AG09309 (cell line): ENCODE measurements at places on chromosomes 11 and 22.

DNA sequence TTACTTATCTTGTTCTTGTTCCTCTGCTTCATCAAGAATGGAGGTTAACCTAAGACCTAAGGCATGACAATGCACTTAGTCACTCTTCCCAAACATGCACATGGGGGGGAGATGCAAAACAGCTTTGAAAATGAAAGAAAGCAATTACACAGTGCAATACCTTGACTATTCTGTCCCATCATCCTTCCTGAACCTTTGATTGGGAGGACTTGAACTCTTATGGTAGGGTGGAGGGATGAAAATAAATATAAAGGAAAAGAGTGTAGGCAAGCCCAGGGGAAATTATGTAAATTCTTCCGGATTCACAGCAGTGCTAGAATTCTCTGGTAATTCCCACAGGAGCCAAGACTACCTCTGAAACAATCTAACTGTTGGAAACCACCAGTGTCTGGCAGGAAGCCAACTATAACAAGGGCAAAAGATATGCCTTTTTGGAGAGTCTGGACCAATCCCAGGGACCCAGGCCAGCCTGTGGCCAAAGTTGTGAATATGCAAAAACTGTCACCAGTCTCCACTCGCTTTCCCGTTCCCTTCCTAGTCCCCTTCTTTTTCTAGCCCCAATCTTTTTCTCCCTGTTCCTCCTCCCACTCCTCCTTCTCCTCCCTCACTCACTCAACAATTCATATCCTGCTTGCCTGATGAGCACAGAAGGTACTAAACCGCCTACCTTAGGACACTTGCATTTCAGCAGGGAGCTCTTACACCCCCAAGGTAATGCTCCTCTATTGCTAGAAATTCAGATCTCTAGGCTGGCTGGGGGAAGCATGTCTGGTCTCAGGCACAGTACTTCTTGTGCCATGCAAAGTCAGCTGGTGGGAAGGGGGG is 2.5 kb upstream of the RCN1 start:
- peak; percentile 55 for DNase-seq

DNA sequence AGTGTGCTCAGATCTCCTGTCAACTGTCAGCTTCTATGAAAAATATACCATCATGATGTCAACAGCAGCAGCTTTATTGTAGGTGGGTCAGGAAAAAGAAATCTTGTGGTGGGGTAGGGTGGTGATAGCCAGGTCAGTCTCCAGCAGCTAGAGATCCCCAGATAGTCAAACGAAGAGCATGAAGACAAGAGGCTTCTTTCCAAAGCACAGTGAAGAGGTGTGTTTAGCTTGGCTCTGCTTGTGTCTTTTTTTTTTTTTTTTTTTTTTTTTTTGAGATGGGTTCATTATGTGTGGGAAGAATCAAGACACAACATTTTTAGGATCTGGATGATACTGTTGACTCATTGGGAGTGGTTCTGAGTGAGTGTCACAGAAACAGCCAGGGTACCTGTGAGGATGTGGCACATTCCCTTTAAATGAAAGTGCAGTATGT is 1075.5 kb downstream of the NTM start:
- DNase-seq, result no peak

DNA sequence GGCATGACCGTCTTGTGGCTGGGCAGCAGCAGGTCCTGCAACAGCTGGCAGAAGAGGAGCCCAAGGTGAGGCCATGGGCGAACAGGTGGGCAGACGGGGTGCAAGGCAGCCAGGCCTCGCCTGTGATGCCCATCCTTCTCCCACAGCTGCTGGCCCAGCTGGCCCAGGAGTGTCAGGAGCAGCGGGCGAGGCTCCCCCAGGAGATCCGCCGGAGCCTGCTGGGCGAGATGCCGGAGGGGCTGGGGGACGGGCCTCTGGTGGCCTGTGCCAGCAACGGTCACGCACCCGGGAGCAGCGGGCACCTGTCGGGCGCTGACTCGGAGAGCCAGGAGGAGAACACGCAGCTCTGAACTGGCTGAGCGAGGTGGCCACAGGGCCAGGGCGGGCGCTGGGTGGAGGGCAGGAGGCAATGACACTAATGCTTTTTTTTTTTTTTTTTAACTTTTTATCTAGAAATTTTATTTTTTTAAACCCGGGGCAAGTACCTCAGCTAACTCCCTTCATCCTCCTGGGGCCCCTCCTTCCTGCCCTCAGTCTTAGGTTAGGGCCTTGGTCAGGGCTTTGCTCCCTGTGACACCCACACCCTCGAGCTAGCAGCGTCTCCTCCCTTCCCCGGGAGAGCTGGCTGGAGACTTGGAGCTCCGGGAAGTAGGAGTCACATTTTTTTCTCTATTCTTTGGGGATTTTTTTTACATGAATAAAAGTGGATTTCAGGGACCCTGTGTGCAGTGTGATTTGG is 16.0 kb downstream of the PLCB3 start:
- no peak for DNase-seq

DNA sequence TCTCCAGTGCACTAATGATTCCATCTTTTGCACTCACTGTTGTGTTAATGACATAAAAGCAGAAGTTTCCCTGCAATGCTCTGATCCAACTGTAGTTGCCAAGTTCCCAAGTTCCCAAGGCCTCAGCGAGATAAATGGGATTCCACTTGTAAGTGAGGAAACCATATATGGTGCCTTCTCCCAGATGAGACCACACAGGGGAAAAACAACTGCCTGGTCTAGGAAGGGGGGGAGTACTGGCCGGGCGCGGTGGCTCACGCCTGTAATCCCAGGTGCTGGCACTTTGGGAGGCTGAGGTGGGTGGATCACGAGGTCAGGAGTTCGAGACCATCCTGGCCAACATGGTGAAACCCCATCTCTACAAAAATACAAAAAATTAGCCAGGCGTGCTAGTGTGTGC is 23.3 kb upstream of the RELA start:
- DNase-seq, result no peak

DNA sequence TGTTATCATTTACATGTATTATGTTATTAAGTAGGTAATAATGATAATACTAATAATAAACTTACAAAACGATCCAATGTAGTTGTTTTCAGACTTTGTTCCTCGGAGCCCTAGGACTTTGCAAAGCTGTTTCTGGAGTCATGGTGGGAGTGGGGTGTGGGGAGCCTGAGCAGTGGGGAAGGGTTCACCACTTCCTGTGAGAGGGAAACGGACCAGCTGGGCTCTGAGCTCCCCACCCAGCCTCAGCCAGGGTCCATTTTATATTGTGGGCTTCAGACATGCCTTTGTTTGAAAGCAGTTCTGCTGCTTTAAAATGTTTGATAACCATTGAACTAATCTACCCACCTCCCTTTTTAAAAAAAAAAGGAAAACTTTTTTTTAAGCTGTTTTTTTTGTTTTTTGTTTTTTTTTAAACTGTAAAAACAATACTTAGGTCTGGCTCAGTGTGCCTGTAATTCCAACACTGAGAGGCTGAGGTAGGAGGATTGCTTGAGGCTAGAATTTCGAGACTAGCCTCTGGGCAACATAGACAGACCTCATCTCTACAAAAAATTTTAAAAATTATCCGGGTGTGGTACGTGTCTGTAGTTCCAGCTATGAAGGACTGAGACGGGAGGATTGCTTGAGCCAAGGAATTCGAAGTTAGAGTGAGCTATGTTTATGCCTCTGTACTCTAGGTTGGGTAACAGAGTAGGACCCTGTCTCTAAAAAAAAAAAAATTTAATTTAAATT is 7.0 kb downstream of the SERPING1 start:
- DNase-seq, result no peak

- DNase-seq, result no peak
These were observed 92.8 kb upstream of the SEPTIN5 start for GRCh38 chr22:19621373-19622060.

GRCh38 chr11:3104051-3104714 is 47.0 kb upstream of the CARS1 start:
- DNase-seq, result no peak

DNA sequence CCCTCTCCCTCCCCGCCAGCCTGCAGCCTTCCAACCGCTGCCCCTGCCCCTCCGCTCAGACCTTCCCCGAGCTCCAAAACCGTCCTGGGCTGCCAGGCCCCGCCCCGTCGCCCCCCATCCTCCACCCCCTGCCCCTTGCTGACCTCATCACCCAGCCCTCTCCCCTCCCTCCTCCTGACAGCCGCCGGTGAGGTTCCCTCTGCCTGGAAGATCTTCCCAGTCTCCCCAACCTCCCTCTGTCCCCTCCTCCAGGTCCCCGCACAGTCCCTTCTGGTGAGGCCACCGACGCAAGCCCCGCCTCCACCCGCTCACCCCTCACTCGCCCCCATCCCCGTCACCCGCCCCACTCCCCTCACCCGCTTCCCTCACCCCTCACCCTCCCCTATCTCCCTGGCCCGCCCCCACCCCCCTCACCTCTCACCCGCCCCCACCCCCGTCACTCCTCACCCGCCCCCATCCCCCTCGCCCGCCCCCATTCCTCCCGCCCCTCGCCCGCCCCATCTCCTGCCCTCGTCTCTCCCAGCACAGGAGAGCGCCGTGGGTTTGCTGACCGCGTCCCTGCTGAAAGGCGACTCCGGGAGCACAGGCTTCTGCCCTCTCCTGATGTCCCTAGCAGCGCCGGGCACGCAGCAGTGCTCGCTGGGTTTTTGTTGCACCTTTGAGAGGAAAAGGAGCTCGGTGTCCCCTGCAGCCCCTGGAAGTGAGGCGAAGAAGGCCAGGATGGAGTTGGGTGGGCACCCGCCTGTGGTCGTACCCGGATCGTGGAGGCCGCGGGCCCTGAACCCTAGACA is 16.4 kb upstream of the UPK3A start:
- no peak for DNase-seq

- DNase-seq, result no peak
These were observed 21.8 kb downstream of the NARS2 start for GRCh38 chr11:78552881-78553280.

DNA sequence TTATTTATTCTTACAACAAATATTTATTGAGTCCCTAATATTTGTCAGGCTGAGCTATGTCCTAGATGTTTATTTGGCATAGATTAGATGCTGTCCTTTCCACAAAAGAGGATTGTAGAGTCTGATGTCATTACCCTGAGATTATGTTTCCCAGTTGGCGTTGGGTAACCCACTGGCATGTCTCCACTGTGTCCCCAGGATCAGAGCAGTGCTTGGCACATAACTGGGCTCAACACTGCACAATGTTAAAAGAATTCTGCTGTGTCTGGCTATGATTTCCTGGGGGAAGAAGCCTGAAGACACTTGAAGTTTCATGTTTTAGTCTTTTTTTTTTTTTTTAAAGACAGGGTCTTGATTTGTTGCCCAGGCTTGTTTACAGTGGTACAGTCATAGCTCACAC is 4.0 kb downstream of the RCN1 start:
- no peak for DNase-seq

GRCh38 chr22:31800065-31800464 is 46.2 kb downstream of the DEPDC5 start:
- no peak for DNase-seq

DNA sequence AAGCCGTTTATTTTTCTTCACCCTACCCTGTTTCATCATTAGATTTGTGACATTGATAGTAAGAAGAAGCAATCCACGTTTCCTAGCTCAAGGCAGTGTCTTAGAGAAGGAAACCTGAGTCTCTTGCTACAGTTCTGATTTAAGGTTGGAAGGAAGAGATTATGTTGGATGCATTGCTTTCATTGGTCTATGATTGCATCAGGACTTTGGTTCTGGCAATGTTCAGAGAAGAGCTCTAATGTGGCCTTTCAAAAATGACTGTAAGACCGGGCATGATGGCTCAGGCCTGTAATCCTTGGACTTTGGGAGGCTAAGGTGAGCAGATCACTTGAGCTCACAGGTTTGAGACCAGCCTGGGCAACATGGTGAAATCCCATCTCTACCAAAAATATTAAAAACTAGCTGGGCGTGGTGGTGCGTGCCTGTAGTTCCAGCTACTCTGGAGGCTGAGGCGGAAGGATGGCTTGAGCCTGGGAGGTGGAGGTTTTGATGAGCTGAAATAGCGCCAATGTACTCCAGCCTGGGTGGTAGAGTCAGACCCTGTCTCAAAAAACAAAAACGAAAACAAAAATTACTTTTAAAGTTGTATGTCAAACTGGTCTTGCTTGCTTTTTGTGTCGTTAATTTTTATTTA is 4.1 kb downstream of the NUCB2 start:
- no peak for DNase-seq

GRCh38 chr22:46583571-46583970 is 36.6 kb upstream of the GRAMD4 start:
- DNase-seq, result no peak

DNA sequence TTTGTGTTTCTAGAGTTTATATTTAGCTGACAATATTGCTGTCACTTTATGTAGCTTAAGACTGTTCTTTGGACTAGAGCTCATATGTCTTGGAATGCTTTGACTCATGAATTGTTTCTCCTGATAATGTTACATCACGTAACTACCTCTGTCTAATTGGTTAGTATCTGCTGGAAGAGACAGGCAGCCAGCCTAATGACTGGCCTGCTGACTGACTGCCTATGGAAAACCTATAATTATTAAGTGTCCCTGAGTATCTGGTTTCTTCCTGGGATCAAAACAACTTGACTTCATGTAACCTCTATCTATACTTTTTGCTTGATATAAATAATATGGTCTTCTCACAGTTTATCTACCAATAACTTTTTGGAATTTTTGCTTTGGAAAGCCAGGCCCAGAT is 9.4 kb downstream of the SOX6 start:
- DNase-seq, result no peak

DNA sequence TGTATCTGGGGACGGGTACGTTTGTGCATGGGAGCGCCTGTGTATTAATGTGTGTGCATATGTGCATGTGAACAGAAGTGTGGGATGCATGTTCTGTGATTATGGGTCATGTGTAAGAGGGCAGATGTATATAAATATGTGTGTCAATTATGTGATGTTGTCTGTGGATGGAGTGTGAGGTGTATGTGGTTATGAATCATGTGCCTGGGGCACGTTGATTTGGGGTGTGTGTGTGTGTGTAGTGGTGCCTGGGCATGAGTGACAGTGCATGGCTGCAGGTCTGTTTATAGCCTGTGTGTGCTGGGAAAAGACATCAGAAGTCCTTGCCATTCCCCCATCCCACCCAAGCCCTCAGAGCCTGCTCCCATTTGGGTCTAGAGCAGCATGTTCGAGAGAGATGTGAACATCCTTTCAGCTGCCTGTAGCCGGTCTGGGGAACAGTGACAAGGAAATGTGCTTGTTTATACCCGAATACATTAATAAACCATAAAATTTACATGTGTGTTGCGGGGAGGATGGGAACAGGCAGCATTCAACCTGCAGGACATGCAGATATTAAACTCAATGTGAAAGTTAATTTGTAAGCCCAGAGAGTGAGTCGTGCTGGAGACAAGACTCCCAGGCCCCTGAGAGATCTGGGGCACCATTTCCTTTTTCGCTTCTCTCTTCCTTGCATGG is 129.0 kb downstream of the NECTIN1 start:
- DNase-seq, result no peak
